Activated T-helper 9 cell treated with anti-CD3 and anti-CD28 coated beads, Interleukin-2, amount 50 U/mL, for 16 hours (primary cell): ENCODE measurements at places on chromosomes 13 and 19.

GRCh38 chr13:87295636-87296035 lies 375.5 kb upstream of the SLITRK5 start:
- no peak for DNase-seq

DNA sequence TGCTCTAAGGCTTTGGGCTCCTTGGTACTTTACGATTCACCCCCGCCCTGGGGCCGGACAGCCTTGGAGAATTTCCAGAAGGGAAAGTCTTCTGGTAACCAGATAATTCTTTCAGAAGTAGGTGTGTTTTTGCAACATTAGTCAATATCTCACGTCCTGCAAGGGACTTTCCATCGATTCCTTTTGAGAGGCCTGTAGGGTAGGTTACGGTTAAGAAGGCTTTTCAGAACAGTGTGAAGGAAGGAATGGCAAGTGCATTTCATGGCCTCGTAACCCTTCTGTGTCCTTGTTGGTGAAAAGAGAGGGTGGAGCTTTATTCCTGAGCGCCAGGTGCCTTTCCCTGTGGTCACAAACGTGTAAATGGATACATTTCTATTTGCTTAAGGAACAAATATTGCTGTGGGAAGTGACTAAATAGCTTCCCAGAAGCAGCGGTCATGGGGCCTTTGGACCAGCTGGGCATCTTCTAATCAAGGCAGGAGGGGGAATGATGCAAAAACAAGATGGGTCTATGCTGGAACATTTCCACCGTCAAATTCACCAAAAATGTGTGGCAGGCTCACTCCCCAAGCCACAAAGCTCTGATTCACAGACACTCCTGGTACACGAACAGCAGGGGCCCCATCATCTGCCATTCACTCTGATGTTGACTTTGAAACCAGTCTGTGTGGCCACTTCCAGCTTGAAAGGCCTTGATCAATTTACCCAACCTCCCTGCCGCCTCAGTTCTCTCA lies 99.2 kb downstream of the ANKRD10 start:
- DNase-seq, result no peak

DNA sequence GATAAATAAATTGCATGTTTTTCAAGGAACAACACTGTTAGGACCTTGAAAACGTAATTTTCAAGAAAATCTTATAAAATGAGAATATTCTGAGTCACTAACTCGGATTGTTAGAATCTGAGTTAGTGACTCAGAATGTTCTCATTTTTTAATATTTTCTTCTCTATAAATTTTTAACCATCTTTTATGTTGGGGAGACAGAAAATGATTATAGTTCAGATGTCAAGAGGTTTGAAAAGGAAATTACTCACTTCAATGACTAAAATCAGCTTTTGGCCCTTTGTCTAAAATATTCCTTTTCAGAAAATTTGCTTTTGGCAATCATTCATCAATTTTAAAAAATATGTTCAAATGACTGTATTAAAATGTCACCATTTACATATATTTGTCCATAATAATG lies 264.2 kb upstream of the EDNRB start:
- no peak for DNase-seq

DNA sequence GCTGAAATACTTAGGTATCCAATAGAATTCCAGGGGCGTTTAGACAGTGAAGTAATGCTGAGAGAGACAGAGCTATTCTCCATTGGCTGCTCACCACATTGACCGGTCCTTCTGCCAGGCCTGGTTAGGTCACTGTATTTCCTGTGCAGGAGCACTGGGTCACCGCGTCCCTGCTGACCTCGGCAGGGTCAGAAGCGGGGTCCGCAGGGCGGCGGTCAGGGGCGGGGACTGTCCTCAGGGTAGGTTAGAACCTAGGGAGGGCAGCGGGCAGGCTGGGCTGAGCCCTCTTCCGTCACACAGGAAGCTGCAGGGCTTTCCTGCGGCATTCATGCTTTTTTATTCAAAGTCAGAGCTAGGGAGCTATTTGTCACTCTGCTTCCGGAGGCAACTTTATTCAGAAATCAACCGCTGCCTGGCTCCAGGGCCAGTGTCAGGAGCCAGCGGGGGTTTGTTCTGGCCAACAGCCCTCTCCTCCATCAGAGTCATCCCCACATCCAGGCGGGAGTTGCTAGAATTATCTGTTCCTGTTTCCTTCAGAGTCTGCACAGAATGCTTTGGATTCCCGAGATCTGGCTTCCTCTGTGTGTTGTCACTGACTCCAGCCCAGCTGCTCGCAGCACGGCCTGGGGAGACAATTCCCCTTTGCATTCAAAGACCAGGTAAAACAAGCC lies 81.2 kb upstream of the WASF3 start:
- no peak for DNase-seq

GRCh38 chr19:16831531-16831930 lies 2.3 kb downstream of the SIN3B start:
- DNase-seq, result no peak

DNA sequence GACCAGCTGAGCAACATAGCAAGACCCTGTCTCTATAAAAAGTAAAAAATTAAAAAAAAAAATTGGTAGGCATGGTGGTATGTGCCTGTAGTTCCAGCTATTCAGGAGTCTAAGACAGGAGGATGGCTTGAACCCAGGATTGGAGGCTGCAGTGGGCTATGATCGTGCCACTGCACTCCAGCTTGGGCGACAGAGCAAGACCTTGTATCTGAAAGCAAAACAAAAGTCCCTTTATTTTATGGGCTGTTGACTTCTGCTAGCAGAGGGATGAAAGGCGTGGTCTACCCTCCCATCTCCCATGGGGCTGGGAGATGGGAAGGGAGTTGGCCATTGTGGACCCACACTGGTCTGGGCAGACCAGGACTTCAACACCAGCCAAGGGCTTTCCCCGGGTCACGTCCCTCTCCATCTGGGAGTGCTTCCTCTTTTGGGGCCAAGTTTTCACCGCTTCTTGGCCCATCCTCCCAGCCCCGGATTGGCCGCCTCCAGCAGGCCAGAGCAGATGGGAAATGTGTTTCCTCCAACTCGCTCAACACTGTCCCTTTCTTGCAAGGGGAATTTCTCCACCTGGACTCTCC lies 2.2 kb upstream of the TNFSF9 start:
- DNase-seq, result no peak

- no peak for DNase-seq
Observed at GRCh38 chr19:17055636-17056035, 19.6 kb downstream of the HAUS8 start.

- DNase-seq, result no peak
Observed at GRCh38 chr19:5268801-5269200, 71.8 kb downstream of the PTPRS start.

GRCh38 chr19:42420055-42420544 lies 7.1 kb downstream of the LIPE start:
- DNase-seq, result peak; percentile 68

- DNase-seq, result no peak
Observed at GRCh38 chr13:21089830-21090229, 28.4 kb upstream of the LATS2 start.

DNA sequence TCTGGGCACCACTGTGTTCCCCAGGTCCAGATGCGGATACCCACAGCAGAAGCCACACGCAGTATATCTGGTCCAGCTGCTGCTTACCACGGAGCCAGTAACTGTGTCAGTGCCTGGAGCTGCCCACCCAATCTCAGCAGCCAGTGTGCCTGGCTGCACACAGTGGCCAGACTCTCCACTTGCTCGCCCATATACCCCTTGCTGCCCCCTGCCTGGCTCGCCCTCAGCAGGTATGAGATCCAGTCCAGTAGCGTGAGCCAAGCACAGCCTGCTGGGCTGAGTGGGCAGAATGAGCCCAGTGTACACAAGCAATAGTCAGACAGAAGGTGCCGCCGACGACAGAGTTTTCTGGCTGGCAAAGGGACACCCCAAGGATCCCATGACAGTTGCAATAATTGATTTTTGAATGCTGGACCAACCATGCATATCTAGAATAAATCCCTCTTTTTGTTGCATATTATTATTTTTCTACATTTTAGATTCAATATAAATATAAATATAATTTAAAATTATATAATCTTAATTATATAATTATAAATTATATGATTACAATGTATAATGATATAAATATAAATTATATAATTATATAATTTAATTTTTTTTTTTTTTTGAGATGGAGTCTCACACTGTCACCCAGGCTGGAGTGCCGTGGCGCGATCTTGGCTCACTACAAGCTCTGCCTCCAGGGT lies 918.8 kb upstream of the MIR17HG start:
- no peak for DNase-seq

GRCh38 chr13:41722684-41723535 lies 238.0 kb downstream of the VWA8 start:
- DNase-seq, result no peak

DNA sequence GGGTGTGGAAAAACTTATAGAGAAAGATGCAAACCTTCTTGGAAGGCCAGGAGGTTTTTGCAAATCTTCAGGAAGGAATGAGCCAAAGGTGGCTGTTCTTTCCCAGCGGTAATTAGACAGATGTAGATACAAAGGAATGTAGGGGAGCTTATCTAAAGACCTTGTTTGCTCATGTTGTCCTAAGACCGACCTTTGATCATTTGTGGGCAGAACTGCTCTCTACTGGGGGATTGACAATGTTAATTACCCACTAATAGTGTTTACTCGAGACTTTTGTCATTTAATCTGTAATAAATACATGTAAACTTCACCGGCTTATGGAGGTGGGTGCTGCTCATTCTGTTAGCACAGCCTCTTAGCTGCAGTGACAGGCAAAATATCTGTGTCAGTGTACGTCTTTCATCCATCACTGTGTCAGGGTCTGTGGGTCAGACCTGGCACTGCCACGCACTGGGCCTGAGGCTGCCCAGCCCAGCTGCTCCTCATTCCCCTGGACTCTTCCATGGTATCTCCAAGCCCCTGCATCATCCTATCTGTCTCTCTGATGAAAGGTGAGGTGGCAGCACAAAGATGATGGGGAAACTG lies 68.3 kb downstream of the ZNF431 start:
- DNase-seq, result no peak

GRCh38 chr13:79374578-79374977 lies 31.5 kb downstream of the RBM26 start:
- DNase-seq, result no peak

- DNase-seq, result no peak
Observed at GRCh38 chr19:305240-306150, 14.3 kb upstream of the PLPP2 start.

DNA sequence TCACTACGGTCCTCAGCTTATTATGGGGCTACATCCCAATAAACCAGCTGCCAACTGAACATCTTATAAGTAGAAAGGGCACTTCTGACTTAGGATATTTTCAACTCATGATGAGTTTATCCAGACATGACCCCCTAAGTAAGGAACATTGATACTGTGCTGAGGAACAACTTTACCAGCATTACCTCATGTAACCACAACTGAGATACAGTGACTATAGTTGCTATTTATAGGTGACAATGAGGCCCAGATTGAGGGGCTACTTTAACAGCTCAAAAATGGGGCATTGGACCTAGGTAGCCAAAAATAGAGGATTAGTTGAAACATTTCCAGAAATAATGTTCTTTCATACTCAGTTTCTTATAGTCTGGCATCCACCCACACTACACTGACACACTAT lies 26.8 kb downstream of the SKA3 start:
- DNase-seq, result no peak

GRCh38 chr19:56504581-56504980 lies 3.1 kb upstream of the ZNF471 start:
- DNase-seq, result no peak

GRCh38 chr13:20182231-20182846 lies 10.4 kb downstream of the GJB2 start:
- DNase-seq, result no peak

- no peak for DNase-seq
Observed at GRCh38 chr13:114166381-114167131, 12.5 kb upstream of the CFAP97D2 start.

GRCh38 chr19:21202865-21203494 lies 61.1 kb downstream of the ZNF431 start:
- DNase-seq, result no peak

GRCh38 chr19:46489445-46490272 lies 6.0 kb downstream of the PNMA8B start:
- DNase-seq, result no peak

DNA sequence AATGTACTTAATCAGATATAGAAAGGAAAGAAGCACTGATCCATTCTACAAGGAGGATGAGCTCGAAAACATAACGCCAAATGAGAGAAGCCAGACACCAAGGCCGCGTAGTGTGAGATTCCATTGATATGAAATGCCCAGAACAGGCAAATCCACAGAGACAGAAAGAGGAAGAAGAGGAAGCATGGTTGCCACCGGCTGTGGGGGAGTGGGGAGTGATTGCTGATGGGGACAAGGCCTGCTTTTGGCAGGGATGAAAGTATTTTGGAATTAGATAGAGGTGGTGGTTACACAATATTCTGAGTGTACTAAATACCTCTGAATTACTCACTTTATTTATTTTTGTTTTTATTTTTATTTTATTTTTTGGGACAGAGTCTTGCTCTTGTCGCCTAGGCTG lies 50.2 kb upstream of the KLF2 start:
- DNase-seq, result no peak

DNA sequence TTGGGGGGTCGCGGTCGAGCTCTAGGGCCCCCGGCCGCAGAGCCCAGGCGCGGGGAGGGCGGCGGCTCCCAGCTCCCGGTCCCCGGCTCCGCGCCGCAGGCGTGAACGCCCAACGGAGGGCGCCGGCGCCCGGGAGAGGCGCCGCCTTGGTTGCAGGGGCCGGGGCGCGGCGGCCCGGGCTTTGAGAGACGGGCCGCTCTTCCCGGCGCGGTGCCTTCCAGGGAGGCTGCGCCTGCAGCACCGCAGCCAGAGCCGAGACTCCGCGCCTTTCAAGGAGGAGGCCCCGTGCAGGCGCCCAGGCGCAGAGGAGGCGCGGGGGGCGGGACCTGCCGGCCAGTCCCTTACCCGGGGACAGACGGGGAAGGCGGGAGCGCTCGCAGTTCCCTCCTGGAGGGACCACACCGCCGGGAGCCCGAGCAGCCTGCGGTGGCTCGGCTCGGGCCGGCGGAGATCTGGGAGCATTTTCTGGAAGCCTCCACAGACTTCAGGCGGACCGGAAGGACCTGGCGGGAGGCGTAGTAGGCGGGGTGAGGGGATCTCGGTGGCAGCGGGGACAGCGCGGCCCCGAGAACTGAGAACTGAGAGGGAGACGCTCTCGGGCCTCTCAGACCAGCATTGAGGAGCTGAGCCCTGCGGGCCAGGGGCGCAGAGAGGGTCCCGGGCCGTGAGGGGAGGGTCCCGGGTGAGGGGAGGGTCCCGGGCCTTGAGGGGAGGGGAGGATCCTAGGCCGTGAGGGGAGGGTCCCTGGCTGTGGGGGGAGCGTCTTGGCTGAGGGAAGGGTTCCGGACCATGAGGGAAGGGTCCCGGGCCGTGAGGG lies 25.5 kb upstream of the MCF2L start:
- no peak for DNase-seq

- DNase-seq, result no peak
Observed at GRCh38 chr13:58883405-58883804, 1251.9 kb downstream of the PCDH17 start.

DNA sequence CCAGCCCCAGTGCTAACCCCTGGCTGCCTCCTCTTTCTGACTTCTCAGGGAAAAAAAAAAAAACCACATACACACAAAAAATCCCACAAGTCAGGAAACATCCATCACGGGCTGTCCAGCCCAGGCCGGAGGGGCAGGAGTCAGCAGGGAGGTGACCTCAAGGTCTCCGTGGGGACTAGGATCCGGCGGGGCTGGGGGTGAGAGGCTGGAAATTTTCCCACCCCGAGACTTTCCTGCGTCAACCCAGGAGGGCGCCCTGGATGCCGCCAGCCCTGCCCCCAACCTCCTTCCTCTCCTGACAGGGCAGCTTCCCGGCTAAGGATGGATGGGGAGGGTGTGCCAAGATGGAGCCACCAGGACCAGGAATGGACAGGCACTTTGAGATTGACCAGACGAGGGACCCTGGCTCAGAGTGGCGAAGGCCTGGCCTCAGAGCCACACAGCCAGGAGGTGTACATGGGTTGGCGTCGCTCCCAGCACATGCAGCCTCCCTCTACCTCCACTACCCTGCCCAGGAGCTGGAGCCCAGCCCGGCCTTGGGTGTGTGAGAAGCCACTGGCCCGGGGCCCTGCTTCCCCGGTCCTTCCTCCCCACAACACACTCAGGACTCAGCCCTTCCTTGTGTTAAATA lies 33.3 kb downstream of the BLOC1S3 start:
- DNase-seq, result no peak
